ENCODE measurements at places on chromosomes 13 and 19.

DNA sequence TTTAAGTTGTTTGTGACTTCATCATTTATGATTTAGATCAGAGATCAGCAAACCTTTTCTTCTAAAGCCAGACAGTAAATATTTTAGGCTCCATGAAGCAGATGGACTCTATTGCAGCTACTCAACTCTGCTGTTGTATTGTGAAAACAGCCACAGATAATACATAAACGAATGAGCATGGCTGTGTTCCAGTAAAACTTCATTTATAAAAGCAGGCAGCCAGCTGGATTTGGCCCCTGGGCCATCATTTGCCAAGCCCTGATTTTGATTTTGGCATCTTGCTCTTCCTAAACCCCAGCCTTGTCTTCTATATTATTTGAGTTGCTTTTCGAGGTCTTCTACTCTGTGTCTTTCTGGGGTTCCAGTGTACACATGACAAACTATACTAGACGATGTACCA, 41.3 kb downstream of the RNASEH2B start:
- DNase-seq = no peak

DNA sequence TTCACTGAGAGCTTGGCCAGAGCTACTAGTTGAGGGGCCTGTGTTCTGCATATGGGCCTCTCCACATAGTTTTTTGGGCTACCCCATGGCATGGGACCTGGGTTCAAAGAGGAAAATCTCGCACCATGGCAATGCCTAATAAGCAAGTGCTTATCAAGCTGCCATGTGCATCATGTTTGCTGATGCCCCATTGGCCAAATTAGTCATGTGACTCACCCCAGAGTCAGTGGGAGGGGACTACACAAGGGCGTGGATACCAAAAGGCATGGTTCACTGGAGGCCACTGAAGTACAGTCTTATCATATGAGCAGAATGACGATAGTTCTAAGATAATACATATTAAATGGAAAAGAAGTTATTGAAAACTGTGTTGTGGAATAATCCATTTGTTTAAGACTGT, 214.8 kb downstream of the LMO7 start:
- no peak for DNase-seq

- DNase-seq = peak; percentile 19
Measured at GRCh38 chr13:80873589-80873988, 532.7 kb upstream of the SPRY2 start.

DNA sequence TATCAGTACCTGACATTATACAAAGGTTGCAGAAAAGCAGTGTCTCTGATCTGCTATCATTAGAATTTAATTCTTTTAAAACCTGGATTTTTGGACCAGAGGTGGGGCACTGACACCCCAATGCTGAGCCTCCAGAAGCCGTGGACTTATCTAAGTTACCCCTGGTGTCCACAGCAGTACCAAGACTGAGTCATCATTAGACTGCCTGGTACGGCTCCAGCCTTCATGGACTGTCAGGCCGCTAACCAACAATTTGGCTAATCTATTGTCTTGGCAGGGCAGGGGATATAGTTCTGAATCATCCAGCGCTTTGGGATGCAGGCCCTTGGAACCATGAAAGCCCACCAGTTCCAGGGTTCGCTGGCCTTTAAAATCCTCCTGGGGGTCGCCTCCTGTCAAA, 78.3 kb downstream of the TSHZ3 start:
- no peak for DNase-seq

- DNase-seq = no peak
Measured at GRCh38 chr19:48813123-48813913, 2.5 kb upstream of the BCAT2 start.

DNA sequence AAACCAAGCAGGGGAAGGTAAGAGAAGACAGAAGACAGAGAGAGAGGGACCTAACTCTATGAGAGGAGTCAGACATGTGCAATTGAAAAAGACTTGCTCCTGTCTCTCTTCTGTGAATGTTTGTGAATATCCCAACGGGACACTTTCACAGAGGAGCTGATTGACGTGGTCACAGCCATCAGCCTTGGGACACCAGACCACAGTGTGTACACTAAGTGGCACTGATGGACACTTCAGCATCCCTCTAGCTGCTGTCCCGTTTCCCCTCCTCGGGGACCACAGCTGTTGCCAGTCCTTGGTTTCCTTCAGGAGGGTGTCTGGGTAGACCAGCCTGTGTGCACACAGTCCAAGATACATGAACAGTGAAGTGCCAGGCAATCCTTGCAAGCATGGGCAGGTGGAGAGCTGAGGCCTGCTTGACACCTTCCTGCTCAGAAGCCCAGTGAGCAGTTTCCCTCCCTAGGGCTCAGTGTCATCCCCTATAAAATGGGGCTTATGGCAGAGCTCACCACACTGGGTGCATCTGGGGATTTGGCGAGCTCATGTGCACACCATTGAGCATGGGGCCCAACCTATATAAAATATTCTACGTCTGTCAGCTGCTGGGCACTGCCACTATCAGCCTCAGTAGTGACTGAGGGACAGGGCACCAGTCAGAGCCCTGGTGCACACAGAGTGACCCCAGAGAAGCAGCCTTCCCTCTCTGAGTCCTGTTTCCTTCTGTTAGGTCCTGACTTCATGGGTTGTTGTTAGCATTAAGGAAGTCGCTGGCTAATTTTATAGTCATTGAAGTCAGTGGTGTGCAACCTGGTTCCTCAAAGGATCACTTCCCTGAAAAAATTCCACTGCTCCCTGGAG, 4.3 kb upstream of the USF2 start:
- DNase-seq = no peak

DNA sequence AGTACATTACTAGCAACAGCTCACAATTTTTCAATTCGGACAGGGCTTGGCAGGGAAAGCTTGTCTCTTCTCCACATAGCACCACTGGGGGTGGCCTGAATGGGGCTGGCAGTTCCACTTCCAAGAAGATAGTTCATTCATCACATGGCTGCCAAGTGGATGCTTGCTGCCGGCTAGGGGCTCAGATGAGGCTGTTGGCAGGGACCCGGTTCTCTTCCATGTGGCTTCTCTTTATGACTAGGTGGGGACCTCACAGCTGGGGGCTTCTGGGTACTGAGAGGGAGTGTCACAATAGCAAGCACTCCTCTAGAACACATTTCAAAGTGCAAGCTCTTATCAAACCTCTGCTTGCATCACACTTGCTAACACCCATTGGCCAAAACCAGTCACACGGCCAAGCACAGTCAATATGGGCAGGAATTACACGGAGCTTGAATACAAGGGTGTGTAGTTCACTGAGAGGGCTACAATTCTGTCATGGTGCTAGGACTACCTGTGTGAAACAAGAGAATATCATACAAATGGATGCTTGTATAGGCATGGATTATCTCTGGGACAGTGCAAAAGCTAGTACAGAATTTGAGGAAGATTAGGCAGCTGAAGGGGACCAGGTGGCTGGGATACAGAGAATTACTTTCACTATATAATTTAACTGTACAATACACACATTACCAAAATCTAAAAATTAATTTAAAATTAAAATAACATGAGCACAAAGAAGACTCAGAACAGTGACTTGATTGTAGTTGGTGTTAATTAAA, 32.3 kb downstream of the ATP7B start:
- no peak for DNase-seq

- no peak for DNase-seq
Measured at GRCh38 chr19:47653856-47654255, 44.9 kb downstream of the BICRA start.

- DNase-seq = no peak
Measured at GRCh38 chr13:75945841-75946482, 309.8 kb downstream of the LMO7 start.

All from CD4-positive, alpha-beta T cell treated with Interleukin-4 for 4 hours (primary cell).